ENCODE measurements at places on chromosomes 16 and 17.

- no peak for DNase-seq
Observed at GRCh38 chr17:5553479-5553878, 30.8 kb downstream of the NLRP1 start.

DNA sequence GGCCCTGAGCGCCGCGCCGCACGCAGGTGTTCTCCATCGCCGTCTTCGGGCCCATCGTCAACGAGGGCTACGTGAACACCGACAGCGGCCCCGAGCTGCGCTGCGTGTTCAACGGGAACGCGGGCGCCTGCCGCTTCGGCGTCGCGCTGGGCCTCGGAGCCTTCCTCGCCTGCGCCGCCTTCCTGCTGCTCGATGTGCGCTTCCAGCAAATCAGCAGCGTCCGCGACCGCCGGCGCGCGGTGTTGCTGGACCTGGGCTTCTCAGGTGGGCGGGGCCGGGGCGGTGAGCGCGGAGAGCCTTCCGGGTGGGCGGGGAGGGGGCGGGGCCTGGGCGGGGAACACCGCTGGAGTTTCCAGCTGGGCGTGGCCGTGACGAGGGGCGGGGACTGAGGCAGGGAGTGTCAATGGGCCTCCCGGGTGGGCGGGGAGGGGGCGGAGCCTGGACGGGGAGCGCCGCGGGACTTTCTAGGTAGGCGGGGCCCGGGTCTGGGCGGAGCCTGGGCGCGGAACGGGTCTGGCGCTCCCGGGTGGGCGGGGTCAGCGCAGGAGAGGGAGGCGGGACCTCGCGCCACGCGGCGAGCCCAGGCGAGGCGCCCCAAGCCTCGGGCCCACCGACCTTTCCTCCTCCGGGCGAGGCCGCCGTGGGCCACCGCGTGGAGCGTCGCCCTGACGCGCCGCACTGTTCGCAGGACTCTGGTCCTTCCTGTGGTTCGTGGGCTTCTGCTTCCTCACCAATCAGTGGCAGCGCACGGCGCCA, 2.4 kb downstream of the SYNGR3 start:
- no peak for DNase-seq

DNA sequence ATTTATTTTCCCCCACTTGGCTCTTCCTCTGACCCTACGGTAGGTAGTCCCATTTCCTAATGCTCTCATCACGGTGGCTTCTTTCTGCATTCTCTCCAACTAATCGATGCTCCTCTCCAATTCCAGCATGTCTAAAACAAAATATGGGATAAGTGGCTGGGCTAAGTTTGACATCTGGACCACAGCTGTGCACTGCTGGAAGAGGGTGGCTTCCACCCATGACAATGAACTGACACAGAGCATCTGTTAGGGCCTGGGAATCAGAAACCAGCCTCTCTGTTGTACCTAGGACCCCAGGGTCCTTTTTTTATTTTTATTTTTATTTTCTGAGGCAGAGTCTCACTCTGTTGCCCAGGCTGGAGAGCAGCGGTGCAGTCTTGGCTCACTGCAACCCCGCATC, 29.0 kb upstream of the SLC39A11 start:
- no peak for DNase-seq

GRCh38 chr16:89827383-89828198, 684 bp upstream of the SPIRE2 start:
- DNase-seq, result no peak

DNA sequence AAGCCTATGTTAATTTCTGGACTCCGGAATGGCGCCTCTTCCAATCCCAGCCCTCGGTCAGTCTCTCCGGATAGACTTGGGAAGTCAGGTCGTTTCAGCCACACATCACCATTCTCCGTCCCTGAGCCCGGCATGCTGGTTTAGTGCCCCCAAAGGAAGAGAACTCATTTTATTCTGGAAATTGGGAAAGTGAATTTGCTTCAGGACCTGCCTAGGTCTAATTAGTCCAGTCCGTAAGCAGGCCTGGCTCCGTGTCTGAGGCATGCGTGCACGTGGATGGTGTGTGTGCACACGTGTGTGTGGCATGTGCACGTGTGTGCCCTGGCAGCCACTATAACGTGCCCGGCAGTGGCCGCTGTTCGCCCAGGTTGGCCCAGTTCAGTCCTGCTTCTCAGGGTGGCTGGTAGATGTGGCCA, 77.4 kb downstream of the RPA1 start:
- DNase-seq, result no peak

DNA sequence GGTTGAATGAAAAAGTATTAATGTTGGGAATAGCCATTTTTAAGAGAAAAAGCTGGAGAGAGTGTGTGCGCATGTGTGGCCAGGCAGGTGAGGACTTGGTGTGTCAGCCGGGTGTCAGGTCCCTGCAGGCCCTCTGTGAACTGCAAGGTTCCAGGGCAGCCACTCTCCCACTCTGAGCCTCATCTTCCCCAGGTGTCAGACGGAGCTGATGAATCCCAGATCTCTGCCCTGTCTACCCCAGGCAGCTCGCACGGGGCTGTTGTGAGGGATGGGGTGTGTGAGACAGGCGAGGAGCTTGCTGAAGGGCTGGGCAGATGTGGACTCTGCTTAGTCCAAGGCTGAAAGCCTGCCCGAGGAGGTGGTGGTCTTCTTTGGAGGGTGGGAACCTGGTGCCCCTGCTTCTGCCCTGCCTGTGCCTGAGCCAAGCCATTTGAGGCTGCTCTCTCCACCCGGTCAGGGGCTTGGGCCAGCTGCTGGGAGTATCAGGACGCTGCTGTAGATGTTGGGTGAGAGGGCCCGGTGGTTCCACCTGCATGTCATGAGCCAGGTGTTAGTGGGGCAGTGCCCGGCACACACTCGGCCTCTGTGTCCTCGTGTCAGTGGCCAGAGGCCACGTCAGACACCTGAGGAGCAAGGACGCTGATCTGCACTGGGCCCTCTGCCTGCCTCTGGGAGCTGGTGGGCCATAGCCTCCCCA, 122.4 kb downstream of the RAB11FIP4 start:
- DNase-seq, result no peak

DNA sequence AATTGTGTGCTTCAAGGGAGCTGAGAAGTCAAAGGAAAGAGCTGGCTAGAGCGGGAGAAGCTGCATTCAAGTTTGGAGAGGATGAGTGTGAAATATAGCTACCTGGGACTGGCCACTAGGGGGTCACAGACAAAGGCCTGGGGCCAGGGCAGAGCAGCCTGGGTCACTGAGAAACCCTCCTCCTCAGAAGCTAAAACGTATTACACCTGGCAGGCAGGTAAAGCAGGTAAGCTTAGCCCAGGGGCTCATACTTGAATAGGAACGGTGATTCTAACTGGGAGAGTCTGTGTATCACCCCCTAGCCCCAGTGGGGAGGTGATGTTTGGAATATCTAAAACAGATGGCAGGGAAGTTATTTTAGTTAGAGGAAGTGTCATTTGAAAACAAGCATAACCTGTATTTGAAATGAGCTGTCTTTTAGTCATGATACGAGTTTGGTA, 6.8 kb downstream of the KRT37 start:
- no peak for DNase-seq

GRCh38 chr16:8464979-8465378, 125.3 kb downstream of the TMEM114 start:
- no peak for DNase-seq

- DNase-seq, result peak; percentile 22
Observed at GRCh38 chr17:45291171-45291805, 25.5 kb downstream of the MAP3K14 start.

- DNase-seq, result no peak
Observed at GRCh38 chr16:83901101-83901500, 2.2 kb downstream of the MLYCD start.

DNA sequence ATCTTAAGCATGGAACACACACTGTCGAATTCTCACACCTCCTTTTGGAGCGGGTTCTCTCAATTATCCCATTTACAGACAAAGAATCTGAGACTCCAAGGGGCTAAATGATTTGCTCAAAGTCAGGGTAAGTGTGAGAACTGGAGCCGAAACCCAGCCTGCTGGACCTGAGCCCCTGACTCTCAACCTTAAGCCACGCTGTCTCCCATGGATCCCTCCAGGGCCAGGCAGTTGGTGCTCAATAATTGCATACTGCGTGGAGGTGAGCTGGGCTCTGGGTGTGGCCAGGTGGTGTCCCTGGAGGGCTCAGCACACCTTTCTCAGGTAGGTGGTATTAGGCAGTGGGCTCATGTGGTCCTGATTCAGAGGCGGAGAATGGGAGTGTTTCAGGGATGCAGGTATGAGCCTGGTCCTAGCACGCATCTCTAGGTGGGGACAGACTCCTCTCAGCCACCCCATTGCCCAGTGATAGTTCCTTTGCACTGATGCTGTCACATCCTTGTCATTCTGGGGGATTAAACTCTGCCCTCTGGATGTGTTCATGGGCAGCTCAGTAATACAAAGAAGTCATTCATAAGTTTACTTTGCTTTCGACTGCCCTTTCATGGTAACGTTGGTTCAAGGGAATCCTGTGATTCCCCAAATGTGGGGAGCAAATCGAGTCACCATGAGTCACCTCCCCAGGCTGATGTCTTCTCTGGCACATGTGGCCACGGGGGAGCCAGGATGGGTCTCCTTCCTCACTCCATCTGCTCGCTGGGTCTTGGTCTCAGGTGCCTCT, 399.5 kb upstream of the TNRC6C start:
- DNase-seq, result no peak

GRCh38 chr17:57776366-57776765, 31.3 kb upstream of the CCDC182 start:
- no peak for DNase-seq

Measured in NCI-H446 (cell line).